ENCODE measurements at places on chromosomes 3 and 15. TPM values are rescaled to one million over a fixed set of nuclear protein-coding genes. Genes with fewer than 3 reads are reported as not detected.

DNA sequence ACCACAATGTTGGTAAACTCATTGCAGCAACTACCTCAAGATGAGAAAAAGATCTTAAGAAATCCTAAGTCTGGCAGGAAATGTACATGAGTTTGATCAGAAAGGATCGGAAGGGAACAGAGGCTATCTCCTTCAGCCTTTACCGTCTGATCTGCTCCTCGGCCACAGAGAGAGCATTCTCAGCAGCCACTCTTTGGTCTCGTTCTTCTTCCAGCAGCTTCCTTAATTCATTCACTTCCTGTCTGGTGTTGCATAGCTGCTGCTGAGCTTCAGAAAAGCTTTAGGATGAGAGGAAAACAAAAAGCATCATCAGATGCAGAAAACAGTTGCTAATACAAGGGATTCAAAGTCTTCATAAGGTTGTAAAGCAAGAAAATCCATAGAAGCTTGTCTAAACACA, 6.6 kb upstream of the HCLS1 start:
- no peaks in the 10 kb centered on the region for H3K4me1 ChIP-seq
- H3K27ac ChIP-seq: peak overlapping the region; percentile 17
- no peak for DNase-seq

DNA sequence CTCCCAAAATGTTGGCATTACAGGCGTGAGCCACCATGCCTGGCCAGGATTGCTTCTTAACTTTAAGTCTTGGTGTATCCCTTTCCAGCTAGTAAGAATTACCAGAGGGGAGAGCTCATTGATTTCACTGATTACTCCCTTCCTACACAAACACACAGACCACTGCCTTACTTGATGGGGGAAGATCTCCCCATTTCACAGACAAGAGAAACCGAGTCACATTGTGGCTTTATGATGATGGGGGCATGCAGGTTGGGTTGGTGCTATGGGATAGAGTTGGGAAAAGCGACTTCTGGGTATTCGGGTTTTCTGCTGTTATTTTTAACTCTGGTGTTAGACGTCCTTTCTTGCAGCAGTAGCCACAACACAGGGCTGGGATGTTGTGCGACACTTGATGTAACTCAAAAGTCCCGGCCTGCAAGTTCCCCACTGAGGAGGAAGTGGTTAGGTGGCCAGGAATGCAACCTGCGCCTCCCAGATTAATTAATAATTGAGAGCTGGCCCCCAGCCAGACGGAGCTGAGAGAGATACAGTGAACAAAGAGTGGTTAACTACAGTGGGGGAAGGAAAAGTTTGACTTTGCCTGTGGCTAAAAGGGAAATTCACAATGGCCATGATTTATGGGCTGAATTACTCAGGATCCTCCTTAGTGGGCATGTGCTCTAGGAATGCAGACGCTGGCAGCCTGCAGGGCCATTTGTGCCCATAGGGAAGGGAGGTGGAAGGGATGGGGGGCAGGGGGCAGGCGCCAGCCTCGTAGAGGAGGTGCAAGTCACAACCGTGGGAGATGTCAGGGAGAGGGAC, 63.6 kb downstream of the SMAD6 start:
- H3K4me3 ChIP-seq: no peak overlapping the region
- H3K27ac ChIP-seq: peak overlapping the region; percentile 73
- peak; percentile 96 for DNase-seq
- peaks cover 2% of the 10 kb centered on the region for H3K27me3 ChIP-seq

DNA sequence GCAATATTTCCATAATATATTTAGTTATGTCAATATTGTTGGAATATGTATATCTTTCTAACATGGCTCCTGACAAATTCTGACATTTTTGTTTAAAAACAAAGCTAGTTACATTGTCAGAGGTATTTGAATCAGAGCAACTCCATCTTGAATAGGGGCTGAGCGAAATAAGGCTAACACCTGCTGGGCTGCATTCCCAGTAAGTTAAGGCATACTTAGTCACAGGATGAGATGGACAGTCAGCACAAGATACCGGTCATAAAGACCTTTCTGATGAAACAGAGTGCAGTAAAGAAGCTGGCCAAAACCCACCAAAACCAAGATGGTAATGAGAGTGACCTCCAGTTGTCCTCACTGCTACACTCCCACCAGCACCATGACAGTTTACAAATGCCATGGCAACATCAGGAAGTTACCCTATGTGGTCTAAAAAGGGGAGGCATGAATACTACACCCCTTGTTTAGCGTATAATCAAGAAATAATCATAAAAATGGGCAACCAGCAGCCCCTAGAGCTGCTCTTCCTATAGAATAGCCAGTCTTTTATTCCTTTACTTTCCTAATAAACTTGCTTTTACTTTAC, 30.4 kb downstream of the RPL22L1 start:
- H3K4me3 ChIP-seq: no peak overlapping the region
- no peak overlapping the region for H3K27ac ChIP-seq
- no peaks in the 10 kb centered on the region for H3K4me1 ChIP-seq
- H3K27me3 ChIP-seq: no peaks in the 10 kb centered on the region
- no peak for DNase-seq

The PLA1A gene
- polyA plus RNA-seq: 15.3 TPM

DNA sequence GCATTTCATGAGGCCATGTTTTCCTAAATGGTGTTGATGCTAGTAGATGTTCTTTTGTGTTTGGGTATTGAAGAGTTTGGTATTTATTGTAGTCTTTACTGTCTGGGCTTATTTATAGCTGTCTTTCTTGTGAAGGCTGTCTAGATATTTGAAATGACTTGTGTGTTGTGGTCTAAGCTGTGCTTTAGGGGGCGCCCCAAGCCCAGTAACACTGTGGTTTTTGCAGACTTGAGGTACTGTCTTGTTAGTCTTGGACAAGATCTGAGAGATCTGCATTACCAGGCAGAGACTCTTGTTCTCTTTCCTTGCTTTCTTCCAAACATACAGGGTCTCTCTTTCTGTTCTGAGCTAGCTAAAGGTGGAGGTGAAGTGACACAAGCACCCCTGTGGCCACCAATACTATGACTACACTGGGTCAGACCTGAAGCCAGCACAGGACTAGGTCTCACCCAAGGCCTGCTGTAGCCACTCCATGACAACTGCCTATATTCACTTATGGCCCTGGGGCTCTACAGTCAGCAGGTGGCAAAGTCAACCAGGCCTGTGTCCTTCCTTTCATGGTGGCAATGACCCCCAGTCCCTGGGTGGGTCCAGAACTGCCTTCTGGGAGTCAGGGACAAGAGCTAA, 152.1 kb upstream of the TBC1D5 start:
- H3K27me3 ChIP-seq: no peaks in the 10 kb centered on the region
- no peak overlapping the region for H3K27ac ChIP-seq
- no peaks in the 10 kb centered on the region for H3K36me3 ChIP-seq
- DNase-seq: peak; percentile 67
- H3K4me3 ChIP-seq: no peak overlapping the region

- H3K27me3 ChIP-seq: no peaks in the 10 kb centered on the region
- H3K4me3 ChIP-seq: no peak overlapping the region
- no peak for DNase-seq
- H3K27ac ChIP-seq: no peak overlapping the region
These were observed 464.3 kb upstream of the AGTR1 start for GRCh38 chr3:148233403-148233802.

The GOLGA8Q gene
- not detected for polyA plus RNA-seq

- H3K27ac ChIP-seq: peak overlapping the region; percentile 15
- no peaks in the 10 kb centered on the region for H3K27me3 ChIP-seq
- no peaks in the 10 kb centered on the region for H3K4me1 ChIP-seq
These were observed 45.9 kb downstream of the CGNL1 start for GRCh38 chr15:57422113-57422754.

The HRG gene
- not detected for polyA plus RNA-seq

- H3K36me3 ChIP-seq: no peaks in the 10 kb centered on the region
- DNase-seq: no peak
- peaks cover 23% of the 10 kb centered on the region for H3K27me3 ChIP-seq
- no peak within 1 kb of the TSS for H3K4me3 ChIP-seq
- no peaks in the 10 kb centered on the region for H3K4me1 ChIP-seq
These were observed at the start of gene ACTC1 for GRCh38 chr15:34795267-34796081. Gene ACTC1 (minus strand): TSS chr15:34795549. CDS start chr15:34794808, 741 bp downstream.

DNA sequence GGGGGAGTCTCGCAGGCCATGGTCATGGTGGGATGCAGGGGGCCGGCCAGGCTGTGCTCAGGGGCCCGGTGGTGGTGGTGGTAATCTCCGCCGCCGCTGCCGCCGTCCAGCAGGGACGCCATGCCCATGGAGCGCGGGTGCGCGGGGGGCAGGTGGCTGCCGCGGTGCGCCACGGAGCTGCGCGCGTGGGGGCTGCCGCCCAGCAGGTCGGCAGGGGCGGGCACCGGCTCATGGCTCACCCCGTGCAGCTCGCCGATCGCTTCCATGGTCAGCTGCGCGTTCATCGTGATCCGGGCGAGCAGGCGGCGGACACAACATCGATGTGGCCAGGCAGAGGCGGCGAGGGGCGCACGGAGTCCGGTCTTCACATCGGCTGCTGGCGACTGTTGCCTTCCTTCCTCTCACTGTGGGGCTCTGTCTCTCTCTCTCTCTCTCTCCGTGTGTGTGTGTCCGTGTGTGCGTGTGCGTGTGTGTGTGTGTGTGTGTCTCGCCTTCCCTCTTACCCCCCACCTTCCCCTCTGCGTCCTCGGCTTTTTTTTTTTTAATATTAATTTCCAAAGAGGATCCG, 451 bp downstream of the ONECUT1 start:
- no peak for DNase-seq
- no peaks in the 10 kb centered on the region for H3K4me1 ChIP-seq

Data from small intestine (tissue), 16 donors.